A549 treated with DMSO at 1 μM for 4 hours (cell line): ENCODE measurements at places on chromosomes 11 and 22. TPM values are rescaled to one million over a fixed set of nuclear protein-coding genes. Genes with fewer than 3 reads are reported as not detected.

Gene INPP5J
- 0.55 to 0.80 TPM (median 0.68 TPM) in 5 replicates for total RNA-seq

Gene FIBIN
- total RNA-seq, result not detected in 5 replicates

Gene C22orf23
- 0.25 to 0.46 TPM (median 0.31 TPM) in 4 of 5 replicates, not detected in the other for total RNA-seq

Gene SFI1
- total RNA-seq, result 8.3 to 12.3 TPM (median 11.6 TPM) in 5 replicates

Gene SCUBE2
- total RNA-seq, result 0.21 to 0.52 TPM (median 0.44 TPM) in 5 replicates

Gene FGF3
- not detected in 5 replicates for total RNA-seq

Gene GAL
- total RNA-seq, result 11.1 to 22.8 TPM (median 17.5 TPM) in 5 replicates

Gene TBX1
- total RNA-seq, result 2.9 to 4.9 TPM (median 3.4 TPM) in 5 replicates

Gene DRD4
- total RNA-seq, result 0.17 to 0.43 TPM (median 0.24 TPM) in 5 replicates

Gene CPT1A
- 26.1 to 34.8 TPM (median 31.8 TPM) in 5 replicates for total RNA-seq

Gene B3GAT1
- 0.05 TPM in 1 of 5 replicates, not detected in the others for total RNA-seq

Gene MAPK8IP2
- total RNA-seq, result 2.4 to 4.3 TPM (median 3.7 TPM) in 5 replicates

Gene HEPACAM
- total RNA-seq, result not detected in 5 replicates
